ENCODE measurements at places on chromosomes 16 and 17. TPM values are rescaled to one million over a fixed set of nuclear protein-coding genes. Genes with fewer than 3 reads are reported as not detected.

The AOC2 gene
- 0.43 TPM for total RNA-seq

GRCh38 chr17:43754947-43755346 is 3.6 kb downstream of the SOST start:
- no peak for DNase-seq

DNA sequence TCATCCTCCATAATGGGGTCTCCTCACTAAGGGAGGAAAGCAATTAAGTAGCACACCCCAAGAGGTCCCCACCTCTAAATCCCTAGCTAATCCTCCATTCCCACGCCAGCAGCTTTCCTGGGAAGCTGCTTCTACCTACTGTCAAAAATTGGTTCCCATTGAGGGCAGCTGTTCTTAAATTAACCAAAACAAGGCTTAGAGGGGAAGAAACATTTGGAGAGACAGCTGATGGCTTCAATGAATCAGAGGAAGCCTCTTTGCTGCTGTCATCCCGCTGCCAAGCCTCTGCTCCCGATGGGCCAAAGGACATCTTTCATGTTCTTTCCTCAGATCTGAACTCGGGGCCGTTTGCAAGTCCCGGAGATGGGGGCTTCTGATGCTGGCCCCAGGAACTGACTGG is 26.6 kb downstream of the AIPL1 start:
- no peak for DNase-seq

- DNase-seq: peak; percentile 4
Measured at GRCh38 chr16:27764869-27765675, 215.1 kb downstream of the KATNIP start.

DNA sequence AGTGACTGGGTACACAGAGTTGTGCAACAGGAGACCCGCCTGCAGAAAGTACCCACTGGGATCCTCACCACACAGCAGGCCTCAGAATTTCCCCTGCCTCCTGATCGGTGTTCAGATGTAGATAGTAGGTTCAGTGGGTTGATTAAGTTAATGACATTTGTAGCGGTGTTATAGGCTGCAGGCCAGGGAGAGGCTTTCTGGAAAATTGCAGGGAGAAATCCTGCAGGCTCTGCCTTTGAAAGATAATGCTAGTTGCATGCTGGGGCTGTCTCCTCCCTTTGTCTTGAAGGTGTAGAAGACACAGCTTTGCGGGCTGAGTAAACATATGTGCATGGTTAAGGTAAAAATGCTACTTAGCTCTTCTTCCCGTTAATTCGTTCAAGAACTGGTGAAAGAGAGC is 406.3 kb upstream of the RBFOX1 start:
- DNase-seq: no peak

The SLC16A13 gene
- total RNA-seq: 1.3 TPM

- DNase-seq: no peak
Measured at GRCh38 chr16:10880594-10881452, 3.8 kb downstream of the CIITA start.

- no peak for DNase-seq
Measured at GRCh38 chr17:74704544-74704943, 8.2 kb downstream of the CD300LF start.

DNA sequence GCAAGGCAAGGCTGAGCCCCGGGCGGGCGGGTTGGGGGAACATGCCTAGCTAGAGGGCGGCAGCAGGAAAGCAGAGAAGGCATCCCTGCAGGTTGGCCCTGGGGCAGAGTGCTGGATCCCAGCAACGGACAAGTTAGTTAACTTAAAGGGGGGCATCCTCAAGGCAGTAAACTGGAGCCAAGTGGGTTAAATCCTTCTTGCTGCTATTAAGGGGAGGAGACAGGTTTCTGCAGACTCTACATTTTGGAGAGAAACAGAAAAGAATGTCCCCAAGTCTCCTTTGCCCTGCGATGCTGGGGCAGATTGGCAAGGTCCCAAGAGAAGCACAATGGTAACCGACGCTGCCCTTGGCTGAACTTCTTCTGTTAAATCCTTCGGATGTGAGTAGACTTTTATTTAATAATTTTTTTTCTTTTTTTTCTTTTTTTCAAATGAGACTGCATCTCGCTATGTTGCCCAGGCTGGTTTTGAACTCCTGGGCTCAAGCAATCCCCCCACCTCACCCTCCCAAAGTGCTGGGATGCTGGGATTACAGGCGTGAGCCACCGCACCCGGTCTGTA is 14.0 kb downstream of the ATP5PD start:
- no peak for DNase-seq

GRCh38 chr16:13435873-13436474 is 484.0 kb upstream of the ERCC4 start:
- DNase-seq: no peak

The PRPSAP2 gene
- 37.7 TPM for total RNA-seq

DNA sequence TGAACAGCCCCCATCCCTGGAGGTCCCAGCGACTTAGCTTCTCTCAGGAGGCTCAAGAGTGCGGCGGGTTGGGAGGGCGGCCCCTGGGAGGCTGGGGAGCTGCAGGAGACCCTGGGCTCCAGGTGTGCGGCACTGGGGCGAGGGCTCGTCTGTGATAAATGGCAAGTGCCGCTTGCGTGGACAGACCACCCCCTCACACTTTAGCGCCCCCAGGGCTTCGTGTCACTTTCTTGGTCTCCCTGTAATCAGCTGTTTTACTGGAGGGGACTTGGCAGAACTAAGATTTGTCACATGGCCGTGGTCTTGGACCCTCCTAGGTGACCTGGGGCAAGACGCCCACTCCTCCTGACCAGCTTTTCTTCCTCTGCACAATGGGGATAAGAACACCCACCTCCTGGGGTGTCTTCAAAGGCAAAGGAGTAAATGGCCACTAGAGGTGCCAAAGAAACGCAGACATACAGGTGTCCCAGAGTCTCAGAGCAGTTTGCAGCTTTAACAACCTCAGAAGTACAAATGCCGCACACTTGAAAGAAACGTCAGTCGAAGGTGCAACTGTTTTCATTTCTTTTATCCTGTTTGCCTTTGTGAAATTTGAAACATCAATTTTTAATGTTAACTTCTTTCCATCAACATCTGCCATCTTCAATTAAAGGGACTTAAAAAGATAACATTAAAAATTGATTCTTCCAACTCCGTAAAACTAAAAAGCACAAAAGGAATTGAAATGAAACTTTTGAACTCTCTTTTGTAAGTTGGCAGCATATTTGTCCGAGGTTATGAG is 946 bp downstream of the OSGIN1 start:
- peak; percentile 32 for DNase-seq

GRCh38 chr16:73217654-73218053 is 169.7 kb upstream of the ZFHX3 start:
- no peak for DNase-seq

The KIFC3 gene
- 72.5 TPM for total RNA-seq

The TNFRSF17 gene
- not detected for total RNA-seq

The CLEC3A gene
- not detected for total RNA-seq

- DNase-seq: no peak
Measured at GRCh38 chr16:27774779-27775178, 224.8 kb downstream of the KATNIP start.

GRCh38 chr17:35287286-35287811 is 44.5 kb downstream of the SLFN5 start:
- DNase-seq: no peak

- DNase-seq: peak; percentile 53
Measured at GRCh38 chr17:43994272-43995149, 9.9 kb upstream of the NAGS start.

The PLA2G10 gene
- not detected for total RNA-seq

DNA sequence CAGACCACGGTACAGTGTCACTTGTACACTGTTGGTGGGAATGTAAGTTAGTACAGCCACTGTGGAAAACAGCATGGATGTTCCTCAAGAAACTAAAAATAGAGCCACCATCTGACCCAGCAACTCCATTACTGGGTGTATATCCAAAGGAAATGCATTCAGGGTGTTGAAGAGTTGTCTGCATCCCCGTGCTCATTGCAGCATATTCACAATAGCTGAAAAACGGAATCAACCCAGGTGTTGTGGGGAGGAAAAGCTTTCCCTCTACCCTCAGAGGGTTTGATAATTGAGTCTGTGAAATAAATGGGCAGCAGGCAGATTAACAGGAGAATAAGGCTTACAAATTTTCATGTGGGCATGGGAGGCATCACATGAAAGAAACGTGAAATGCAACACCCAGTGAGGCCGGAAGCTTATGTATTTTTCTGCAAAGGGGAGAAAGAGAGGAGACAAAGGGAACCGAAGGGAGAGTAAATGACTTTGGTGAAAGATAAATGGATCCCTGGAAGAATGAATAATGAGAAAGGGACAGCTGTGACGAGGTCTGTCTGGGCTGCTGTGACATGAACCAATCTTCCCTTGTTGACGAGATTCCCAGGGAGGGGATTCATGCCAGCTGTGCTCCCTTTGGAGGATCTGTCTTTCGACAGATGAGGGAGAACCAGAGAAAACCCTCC is 106.2 kb downstream of the KCNJ12 start:
- DNase-seq: no peak

DNA sequence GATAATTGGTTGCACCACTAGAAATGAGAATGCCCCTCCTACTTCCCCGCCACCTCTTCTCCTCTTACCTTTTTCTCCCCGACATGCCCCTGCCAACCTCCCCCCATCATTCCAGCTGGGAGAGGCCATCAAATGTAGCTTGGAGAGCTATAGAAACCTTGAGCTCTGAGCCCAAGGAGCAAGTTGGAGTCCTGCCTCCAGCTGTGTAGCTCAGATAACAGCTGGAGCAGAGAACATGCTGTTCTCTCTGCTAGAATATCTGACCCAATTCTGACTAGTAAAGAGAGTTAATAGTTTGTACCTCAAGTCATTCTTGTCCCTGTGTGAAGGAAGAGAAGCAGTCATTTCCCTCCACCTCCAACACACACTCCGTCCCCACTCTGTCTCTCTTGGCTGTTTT is 490.3 kb downstream of the MAF start:
- no peak for DNase-seq

DNA sequence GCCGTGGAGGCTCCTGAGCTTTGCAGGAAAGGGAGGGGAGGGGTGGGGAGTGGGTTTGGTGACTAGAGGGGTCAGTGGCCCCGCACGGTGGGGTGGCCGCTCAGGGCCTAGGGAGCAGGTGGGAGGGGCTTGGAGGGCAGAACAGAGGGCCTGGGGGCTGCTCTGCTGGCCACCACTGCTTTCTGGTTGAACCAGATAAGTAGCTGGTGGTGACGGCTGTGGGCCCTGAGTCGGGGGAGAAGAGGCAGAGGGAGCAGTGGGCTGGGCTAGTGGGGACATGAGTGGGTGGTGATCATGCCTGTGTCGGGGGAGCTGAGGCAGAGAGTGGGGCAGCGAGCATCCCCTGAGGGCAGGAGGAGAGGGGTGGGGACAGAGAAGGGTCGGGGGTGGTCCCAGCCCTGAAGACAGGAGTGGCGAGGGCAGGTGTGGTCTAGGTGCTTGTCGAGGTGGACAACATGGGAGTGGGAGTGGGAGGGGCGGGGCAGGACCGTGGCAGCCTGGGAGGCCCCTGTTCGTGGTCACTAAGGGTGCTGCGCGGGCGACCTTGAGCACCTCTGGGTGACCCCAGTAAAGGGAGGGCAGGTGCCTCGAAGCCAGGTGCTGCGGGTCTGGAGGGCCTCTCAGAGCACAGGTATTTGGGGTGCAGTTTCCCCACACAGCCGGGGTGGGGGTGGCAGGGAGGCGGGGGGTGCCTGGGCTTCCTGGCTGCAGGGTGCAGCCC is 6.3 kb upstream of the CD7 start:
- no peak for DNase-seq

DNA sequence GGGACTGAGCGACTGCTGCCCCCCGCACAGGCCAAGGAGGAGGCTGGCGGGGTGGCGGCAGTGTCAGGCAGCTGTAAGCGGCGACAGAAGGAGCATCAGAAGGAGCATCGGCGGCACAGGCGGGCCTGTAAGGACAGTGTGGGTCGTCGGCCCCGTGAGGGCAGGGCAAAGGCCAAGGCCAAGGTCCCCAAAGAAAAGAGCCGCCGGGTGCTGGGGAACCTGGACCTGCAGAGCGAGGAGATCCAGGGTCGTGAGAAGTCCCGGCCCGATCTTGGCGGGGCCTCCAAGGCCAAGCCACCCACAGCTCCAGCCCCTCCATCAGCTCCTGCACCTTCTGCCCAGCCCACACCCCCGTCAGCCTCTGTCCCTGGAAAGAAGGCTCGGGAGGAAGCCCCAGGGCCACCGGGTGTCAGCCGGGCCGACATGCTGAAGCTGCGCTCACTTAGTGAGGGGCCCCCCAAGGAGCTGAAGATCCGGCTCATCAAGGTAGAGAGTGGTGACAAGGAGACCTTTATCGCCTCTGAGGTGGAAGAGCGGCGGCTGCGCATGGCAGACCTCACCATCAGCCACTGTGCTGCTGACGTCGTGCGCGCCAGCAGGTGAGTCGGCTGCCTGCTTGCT is 5.6 kb upstream of the TMEM88 start:
- no peak for DNase-seq

- DNase-seq: no peak
Measured at GRCh38 chr17:1096215-1096614, 83.6 kb downstream of the ABR start.

GRCh38 chr17:27635275-27635823 is 4.4 kb downstream of the LGALS9 start:
- no peak for DNase-seq

GRCh38 chr16:58940609-58941008 is 206.5 kb upstream of the GOT2 start:
- no peak for DNase-seq

The MEAK7 gene
- 27.2 TPM for total RNA-seq

DNA sequence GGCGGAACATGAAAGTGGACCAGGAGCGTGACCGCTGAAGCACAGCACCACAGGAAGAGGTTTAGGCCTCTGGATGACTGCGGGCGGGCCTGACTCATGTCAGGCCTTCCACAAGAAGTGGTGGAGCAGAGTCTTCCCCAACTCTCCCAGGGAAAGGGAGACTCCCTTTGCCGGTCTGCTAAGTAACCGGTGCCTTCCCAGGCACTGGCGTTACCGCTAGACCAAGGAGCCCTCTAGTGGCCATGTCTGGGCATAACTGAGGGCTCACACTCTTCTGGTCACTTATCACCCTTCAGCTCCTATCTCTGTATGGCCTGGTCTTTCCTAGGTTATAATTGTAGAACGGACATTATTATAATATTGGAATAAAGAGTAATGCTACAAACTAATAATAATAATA is 1931.9 kb downstream of the TP53TG3F start:
- peak; percentile 14 for DNase-seq

DNA sequence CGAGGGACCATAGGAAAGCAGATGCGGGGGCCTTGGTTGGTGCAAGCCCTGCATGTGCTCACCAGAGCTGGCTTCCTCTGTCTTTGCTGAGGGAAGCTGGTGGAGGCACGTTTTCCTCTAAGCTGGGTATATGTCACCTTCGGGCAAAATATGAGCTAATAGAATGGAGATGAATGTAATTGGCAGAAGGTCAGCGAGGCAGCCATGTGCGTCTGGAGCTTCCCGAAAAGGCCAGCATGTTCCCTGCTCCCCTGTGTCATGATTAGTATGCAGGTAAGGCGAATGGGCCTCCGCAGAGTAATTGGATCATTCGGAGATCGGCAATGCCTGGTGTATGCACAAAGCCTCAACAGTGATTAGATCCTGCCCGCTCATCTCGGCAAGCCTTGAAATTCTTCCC is 806.2 kb upstream of the EEF2KMT start:
- no peak for DNase-seq

- no peak for DNase-seq
Measured at GRCh38 chr17:78785011-78785662, 3.1 kb upstream of the CYTH1 start.

GRCh38 chr16:85687651-85688471 is 893 bp downstream of the GINS2 start:
- DNase-seq: no peak

- no peak for DNase-seq
Measured at GRCh38 chr16:4412159-4412558, 4.2 kb downstream of the CORO7 start.

Data from fibroblast of villous mesenchyme (primary cell).